ENCODE measurements at places on chromosomes 2 and 18.

DNA sequence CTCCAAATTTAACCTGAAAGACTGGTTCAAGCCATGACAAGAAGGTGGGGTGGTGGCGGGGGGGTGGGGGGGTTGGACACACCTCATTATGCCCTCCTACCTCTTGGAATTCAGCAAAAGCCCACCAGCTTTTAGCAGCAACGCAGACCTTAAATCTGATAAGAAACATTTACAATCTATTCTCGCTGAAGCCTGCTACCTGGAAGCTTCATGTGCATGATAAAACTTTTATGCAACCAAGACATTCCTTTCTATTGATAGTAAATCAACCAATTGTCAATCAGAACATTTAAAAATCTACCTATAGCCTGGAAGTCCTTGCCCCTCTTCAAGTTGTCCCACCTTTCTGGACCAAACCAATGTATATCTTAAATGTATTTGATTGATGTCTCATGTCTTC is 113.6 kb upstream of the FAM98A start:
- DNase-seq, result no peak

DNA sequence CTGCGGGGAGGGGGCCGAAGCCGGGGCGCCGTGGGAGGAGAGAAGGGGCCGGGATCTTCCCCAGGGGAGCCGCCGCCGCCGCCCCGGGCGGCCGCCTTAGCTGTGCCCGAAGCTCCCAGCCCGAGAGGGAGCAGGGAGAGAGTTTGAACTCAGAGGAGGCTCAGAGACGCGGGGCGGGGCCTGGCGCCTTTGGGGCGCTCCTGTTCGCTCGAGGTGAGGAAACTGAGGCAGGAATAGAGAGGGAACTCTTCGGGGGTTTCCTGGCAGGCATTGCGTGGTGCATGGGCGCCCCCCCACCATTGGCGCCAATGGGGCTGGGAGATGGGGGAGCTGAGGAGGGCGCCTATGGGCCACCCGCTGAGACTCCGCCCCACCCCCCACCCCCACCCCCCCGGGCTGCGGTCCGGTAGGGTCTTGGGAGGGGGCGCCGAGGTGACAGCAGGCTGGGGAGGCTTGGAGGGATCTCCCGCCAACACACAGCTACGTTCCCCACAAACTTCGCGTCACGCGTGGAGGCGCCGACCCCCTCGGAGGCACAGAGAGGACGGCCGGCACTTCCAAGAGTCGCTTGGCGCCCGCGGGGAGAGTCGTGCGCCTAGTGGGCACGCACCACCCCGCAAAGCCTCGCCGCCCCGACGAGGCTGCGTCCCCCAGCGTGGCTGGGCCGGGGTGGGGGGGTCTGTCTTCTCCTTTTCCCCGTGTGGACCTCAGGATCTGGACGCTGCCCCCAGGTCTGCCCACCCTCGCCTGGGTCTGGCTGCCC is 680 bp downstream of the CTDSP1 start:
- peak; percentile 42 for DNase-seq

GRCh38 chr2:21924640-21925285 is 801.0 kb downstream of the TDRD15 start:
- no peak for DNase-seq

- no peak for DNase-seq
Observed at GRCh38 chr2:222057347-222058073, 241.3 kb downstream of the PAX3 start.

DNA sequence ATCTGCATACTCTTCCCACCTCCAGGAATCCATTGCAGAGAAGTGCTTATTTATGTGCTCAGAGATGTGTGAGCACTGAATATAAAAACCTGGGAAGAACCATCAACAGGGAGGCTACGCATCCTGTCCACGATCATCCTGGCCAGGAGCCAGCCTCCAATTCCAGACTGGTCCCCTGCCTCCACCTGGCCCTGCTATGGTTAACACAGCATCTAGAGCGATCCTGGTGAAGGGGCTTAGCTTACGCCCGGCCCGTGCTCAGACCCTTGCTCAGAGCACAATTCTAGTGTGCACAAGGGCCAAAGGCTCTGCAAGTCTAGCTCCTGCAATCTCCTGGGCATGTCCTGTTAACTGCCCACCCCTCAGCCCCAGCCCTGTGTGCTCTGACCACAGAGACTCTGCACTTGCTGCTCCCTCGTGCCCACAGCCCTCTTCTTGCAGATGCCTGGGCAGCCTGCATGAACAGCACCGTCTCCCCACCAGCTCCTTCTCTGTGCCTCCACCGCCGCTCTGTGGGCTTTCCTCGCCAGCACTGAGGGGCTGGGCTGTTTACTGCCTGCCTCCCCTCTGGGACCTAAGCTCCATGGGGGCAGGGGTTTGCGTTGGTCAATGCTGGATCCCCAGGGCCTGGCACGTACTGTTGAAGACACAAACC is 6.5 kb downstream of the PER2 start:
- DNase-seq, result no peak

GRCh38 chr2:77007686-77008085 is 514.5 kb downstream of the LRRTM4 start:
- DNase-seq, result no peak

DNA sequence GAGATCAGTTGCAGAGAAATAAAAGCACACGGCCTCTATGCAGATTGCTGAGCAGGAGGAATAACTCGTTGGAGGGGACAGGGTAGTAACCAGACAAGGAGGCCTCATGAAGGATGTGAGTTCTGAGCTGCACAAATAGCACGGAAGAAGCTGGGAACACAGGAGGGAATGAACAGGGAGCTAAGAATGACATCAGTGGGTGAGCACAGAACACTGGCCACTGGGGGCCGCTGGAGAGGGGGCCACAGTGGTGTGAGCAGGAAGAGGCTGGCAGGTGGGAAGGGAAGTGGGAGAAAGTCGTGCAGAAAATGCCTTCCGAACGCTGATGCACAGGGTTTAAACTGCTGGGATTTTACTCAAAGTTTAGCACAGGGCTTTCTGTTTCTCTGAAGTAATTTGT is 61.0 kb downstream of the ZAP70 start:
- DNase-seq, result peak; percentile 6

- no peak for DNase-seq
Observed at GRCh38 chr18:61628085-61628484, 264.7 kb downstream of the RNF152 start.

GRCh38 chr18:22185771-22186386 is 16.5 kb downstream of the GATA6 start:
- DNase-seq, result no peak

- no peak for DNase-seq
Observed at GRCh38 chr18:42604820-42605219, 510.7 kb downstream of the RIT2 start.

GRCh38 chr2:48838029-48838428 is 82.5 kb upstream of the LHCGR start:
- DNase-seq, result no peak

GRCh38 chr2:132901661-132902060 is 231.7 kb upstream of the LYPD1 start:
- DNase-seq, result no peak

- DNase-seq, result no peak
Observed at GRCh38 chr2:47211497-47212011, 56.4 kb upstream of the STPG4 start.

- no peak for DNase-seq
Observed at GRCh38 chr2:140117386-140117785, 1337.2 kb upstream of the NXPH2 start.

All from inflammatory macrophage (primary cell).